CD4-positive, alpha-beta T cell treated with Interleukin-4 for 4 hours (primary cell): ENCODE measurements at places on chromosomes 7 and 10.

DNA sequence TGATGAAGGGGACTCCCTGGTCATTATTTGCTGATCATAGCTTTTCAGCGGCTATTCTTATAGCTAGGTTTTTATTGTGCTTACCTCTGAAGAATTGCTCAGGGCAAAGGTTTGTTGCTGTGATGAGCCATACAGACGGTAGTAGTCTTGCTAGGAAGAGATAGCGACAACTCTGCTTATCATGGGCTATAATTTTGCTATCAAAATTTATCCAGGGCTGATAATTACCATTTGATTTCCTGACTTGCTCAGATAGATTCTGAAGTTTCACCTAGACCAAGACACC lies 103.9 kb downstream of the CFAP58 start:
- no peak for DNase-seq

GRCh38 chr7:94969434-94970084 lies 62.2 kb downstream of the PPP1R9A start:
- DNase-seq, result no peak

DNA sequence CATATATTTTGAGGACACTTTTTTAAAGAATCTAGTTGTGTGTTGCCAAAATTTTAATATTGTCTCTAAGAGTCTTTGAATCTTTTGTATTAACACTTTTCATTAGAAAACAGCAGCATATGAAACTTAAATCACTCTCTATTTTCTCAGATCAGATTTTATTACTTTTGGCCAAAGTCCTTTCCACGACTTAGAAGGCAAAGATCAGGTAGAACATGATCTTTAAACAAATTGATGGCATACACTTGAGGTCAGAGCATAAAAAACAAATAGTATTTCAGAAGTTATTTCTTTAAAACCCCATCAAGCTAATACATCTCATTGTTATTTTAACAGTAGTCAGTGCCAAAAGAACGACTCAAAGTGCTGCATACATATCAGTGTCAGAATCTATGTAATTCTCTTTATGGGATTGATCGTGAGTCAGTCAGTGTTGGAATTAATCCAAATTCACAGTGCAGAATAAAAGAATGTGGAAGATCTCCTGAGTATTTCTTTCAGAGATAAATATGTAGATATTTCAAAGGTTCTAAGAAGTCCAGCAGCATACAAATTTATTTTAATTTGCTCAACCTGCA lies 9.6 kb upstream of the AGMO start:
- DNase-seq, result no peak

DNA sequence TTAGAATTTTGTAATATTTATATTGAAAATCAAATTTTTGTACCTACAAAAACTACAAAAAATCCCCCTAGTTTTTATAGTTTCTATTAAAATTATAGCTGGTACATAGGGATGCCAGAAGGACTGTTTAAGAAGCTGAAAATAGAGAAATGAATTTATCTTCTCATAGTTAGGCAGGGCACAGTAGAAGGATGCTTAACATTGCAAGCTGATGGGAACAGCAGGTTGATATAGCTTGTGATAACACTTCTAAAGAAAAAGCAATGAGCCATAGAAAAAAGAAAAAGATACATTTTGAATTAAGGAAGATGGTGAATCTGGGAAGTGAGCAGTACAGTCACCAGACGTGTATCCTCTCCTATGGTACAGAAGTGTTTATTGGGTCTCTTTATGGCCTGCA lies 32.0 kb downstream of the PTEN start:
- DNase-seq, result no peak

- DNase-seq, result no peak
Measured at GRCh38 chr10:5589661-5590511, 65.1 kb downstream of the CALML3 start.

GRCh38 chr10:97479939-97480338 lies 18.3 kb downstream of the MMS19 start:
- DNase-seq, result no peak
